ENCODE measurements at places on chromosomes 2 and 18. TPM values are rescaled to one million over a fixed set of nuclear protein-coding genes. Genes with fewer than 3 reads are reported as not detected.

Gene FOXI3
- total RNA-seq: 0.27 TPM

GRCh38 chr2:225425284-225425683 is 25.8 kb downstream of the NYAP2 start:
- DNase-seq: no peak
- no peak overlapping the region for H3K27ac ChIP-seq
- no peaks in the 10 kb centered on the region for H3K36me3 ChIP-seq
- H3K4me3 ChIP-seq: no peak overlapping the region
- H3K4me1 ChIP-seq: peaks cover 6% of the 10 kb centered on the region

GRCh38 chr2:237026981-237027711 is 58.5 kb upstream of the COPS8 start:
- DNase-seq: peak; percentile 80
- H3K27ac ChIP-seq: no peak overlapping the region
- no peaks in the 10 kb centered on the region for H3K27me3 ChIP-seq
- no peak overlapping the region for H3K4me3 ChIP-seq

DNA sequence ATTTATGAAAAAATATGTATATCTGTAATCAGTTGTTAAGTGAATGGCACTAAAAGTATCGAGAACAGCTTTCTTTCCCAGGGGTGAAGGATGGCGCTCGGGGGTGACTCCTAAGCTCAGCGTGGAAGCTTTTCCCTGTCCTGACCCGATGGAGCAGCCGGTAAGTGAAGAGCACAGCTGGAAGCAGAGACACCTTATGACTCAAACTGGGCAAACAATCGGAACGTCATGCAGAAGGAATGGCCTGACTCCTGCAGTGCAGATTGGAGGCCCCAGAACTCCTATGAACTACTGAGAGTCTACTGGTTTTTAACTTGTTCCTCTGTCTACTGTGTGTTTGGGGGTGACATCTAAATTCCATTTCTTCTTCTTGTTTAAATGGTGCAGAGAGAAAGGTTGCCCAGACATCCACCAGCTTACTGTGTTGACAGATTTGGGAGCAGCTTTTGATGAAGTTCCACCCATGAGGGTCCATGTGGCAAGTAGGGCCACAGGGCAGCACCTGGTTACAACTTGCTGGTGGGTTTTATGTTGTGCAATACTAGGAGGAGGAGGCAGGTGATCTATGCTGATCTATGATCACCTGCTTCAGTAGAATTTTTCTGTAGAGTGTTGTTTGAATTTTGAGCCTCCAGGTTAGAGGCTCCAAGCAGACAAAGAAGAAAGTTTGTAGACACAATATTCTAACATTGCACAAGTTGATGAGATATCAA is 52.8 kb upstream of the TMEM182 start:
- no peak overlapping the region for H3K27ac ChIP-seq
- no peak overlapping the region for H3K4me3 ChIP-seq
- H3K4me1 ChIP-seq: no peaks in the 10 kb centered on the region
- DNase-seq: no peak

Data from mesothelial cell of epicardium (in vitro differentiated cells).